ENCODE measurements at places on chromosomes 11 and 22. TPM values are rescaled to one million over a fixed set of nuclear protein-coding genes. Genes with fewer than 3 reads are reported as not detected.
A peak's percentile ranks its signal among the peaks of the same experiment; 100 is the strongest.

DNA sequence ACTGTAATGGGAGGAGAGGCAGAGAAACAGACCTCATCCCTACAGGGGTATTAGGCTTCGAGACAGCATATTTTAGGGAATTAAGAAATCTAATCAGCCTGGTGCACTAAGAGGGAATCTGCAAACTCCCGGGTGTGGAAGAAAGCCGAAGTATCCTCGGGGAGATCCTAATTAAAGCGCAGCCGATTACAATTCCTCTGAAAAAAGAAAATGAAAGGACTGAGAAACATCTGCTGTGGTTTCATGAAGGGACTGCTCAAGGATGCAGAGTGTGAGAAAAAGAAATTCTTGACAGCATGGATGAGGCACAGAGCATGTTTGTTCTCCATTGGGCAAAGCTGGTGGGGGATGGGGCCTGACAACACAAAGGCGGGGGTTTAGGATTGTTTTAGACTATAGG is 290.0 kb upstream of the LARGE1 start:
- no peak for DNase-seq
- H3K36me3 ChIP-seq, result no peaks in the 10 kb centered on the region
- peaks cover 8% of the 10 kb centered on the region for H3K4me1 ChIP-seq
- H3K27me3 ChIP-seq, result peaks cover 4% of the 10 kb centered on the region
- no peak overlapping the region for H3K4me3 ChIP-seq
- peak overlapping the region; percentile 17 for H3K27ac ChIP-seq

OR52K2 gene
- total RNA-seq, result not detected

DNA sequence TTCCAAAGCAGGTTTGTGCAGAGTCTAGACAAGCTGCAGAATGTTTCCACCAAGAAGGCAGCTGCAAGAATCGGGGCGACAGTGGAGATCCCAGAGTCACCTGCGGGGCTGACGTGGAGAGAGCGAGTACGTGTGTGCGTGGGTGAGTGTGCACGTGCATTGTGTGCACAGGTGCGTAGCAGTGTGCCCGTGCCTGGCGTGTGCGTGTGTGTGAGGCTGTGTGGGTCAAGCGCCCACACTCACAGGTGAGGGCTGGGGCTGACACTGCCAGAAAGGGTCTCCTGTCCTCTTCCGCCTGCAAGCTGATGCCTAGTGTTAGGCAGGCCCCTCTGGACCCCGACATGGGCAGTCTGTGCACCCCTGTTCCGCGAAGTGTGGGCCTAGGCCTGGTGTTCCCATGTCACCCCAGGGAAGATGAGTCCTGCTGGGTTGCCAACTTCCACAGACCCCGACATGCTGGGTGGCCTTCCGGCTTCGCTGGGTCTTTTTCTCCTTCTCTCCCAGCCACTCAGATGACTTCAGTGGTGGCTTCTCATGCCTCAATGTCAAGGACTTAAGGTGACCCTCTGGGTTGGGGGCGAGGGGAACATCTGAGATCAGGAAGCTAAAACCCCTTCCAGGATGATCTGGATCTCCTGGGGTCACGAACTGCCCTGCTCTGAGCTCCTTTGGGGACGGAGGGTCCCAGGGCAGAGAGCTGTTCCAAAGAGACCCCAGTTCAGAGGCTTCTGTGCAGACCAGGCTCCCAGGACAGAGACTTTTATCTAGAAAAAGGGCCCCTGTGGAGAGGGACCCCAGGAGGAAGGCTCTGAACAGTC is 10.4 kb upstream of the SYT8 start:
- H3K4me1 ChIP-seq, result no peaks in the 10 kb centered on the region
- no peaks in the 10 kb centered on the region for H3K36me3 ChIP-seq
- H3K27me3 ChIP-seq, result peaks cover 16% of the 10 kb centered on the region
- H3K4me3 ChIP-seq, result no peak overlapping the region
- no peak for DNase-seq

GRCh38 chr11:87232320-87232719 is 194.6 kb downstream of the TMEM135 start:
- H3K4me3 ChIP-seq, result no peak overlapping the region
- DNase-seq, result no peak
- H3K27ac ChIP-seq, result no peak overlapping the region
- H3K27me3 ChIP-seq, result no peaks in the 10 kb centered on the region
- H3K4me1 ChIP-seq, result no peaks in the 10 kb centered on the region
